ENCODE measurements at places on chromosomes 2 and 18.

DNA sequence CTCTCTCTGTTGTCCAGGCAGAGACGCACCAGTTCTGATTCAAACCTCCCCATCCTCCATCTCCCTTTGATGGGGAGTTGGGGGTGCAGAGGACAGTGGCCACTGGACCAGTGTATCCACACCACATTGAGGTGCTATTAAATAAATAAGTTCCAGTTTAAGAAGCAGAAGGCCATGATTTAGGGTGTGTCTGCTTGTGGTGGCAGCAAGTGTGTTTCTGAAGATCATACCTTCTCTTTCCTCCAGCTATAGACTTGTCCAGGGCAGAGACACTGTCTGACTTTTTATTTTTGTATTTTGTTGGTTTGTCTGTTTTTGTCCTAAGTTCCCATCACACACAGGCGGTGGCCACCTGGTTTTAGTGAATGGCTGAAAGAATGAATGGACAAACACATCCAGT, 16.5 kb upstream of the INO80C start:
- no peak for DNase-seq

DNA sequence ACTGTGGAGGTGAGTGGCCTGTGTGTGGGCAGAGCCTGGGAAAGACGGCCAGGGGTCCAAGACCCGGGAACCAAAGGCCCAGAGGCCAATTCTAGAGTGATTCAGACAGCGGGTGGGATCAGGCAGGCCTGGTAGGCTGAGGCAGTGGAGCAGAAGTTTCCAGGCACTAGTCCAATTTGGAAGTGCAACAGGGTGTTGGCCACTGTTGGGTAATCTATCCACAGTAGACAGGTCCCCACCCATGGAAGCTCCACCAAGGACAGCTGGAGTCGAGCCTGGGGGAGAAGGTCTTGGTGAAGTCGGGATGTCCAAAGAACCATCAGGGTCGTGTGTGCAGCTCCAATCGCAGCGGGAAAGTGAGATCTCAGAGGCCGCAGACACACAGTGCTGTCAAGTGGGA, 125.8 kb upstream of the COPS8 start:
- no peak for DNase-seq

- no peak for DNase-seq
Observed at GRCh38 chr2:144642131-144642530, 122.2 kb upstream of the ZEB2 start.

- no peak for DNase-seq
Observed at GRCh38 chr2:68726608-68727367, 7.8 kb upstream of the ARHGAP25 start.

- peak; percentile 82 for DNase-seq
Observed at GRCh38 chr2:176812246-176812775, 400.3 kb upstream of the HNRNPA3 start.

DNA sequence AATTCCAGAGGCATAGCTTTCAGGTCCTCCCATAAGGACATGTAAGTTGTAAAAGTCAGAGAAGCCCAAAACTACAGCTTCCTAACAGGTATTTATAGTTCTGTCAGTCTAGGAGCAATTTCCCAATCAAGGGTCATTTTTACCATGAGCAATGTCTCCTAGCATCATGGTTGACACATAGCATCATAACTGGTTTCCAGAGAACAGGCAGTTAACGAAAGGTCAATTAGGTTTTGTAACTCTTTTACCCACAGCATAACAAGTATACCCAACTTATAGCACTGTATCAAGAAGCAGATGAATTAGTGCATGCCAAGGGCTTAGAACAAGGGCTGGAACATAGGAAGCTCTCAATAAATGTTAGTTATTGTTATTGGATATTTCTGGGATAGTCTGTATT, 110.1 kb downstream of the MREG start:
- no peak for DNase-seq

GRCh38 chr2:1748741-1749488, 4.6 kb upstream of the PXDN start:
- no peak for DNase-seq

DNA sequence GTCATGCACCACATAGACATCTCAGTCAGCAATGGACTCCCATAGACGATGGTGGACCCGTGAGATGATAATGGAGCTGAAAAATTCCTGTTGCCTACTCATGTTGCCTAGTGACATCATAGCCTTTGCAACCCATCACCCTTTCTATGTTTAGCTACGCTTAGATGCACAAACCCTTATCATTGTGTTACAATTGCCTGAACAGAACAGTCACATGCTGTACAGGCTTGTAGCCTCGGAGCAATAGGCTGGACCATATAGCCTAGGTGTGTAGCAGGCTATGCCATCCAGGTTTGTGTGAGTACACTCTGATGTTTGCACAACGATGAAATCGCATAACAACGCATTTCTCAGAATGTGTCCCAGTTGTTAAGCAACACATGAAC, 221.6 kb downstream of the ALPK2 start:
- no peak for DNase-seq

GRCh38 chr2:95272781-95273180, 1.5 kb upstream of the PROM2 start:
- no peak for DNase-seq

DNA sequence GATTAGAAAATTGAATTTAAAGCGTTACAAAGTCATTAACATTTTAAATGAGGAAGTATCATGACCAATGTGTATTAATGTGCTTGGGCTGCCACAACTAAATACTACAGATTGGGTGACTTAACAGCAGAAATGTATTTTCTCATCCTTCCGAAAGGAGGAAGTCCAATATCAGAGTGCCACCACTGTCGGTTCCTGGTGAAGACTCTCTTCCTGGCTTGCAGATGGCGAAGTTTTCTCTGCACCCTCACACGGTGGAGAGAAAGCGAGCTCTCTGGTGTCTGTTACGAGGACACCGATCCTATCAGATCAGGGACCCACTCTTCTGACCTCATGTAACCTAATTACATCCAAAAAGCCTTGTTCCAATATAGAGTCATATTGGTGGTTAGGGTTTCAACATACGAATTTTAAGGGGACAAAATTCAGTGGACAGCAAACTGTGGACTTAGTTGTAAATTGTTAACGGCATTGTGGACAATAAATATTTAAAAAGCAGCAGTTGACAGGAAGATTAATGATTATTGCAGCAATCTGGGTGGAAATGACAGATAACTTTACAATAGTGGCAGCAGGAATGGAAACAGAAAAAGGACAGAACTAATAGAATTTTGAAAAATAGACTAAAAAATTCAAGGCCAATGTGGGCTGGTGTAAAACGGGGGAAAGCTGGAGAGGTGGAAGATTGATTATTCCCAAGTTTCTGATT, 35.1 kb upstream of the CYRIA start:
- no peak for DNase-seq

DNA sequence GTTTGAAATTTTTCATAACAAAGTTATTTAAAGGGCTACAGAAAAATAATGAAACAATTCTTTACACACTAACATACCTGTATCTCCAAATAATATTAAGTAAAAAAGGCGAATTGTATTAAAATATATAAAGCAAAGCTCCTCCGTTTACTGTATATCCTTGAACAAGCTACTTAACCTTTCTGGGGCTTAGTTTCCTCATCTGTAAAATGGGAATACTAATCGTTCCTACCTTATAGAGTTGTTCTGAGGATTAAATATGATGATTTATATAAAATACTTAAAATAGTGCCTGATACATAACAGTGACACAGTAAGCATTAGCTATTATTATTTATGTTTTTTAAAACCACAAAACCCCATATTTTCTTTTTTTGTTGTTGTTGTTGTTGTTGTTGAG, 13.3 kb downstream of the SLC25A12 start:
- no peak for DNase-seq

GRCh38 chr2:50791271-50791670, 240.7 kb downstream of the NRXN1 start:
- DNase-seq: no peak

DNA sequence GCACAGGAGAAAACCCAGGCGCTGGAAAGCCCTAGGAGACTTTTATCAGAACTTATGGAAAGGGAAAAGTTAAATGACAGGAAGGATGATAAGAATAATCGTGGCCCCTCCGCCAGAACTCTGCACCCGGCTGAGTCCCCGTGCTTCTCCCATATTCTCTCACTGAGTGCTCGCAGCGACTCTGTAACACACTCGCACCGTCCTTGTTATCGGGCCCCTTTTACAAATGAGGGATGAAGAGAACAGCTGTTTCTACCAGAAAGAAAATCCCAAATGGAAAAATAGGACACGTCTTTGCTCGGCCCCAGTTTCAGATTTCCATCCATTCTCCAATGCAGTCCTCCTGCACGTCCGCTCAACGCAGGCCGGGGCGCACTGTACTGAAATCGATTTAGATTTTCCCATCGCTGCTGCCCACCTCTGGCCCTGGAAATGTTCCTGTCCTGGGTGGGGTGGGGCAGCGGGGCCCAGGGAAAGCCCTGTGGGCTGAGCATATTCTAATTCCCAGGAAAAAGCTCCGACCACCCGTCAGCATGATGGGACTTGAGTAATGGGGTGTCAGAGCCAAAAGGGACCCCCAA, 66.4 kb downstream of the KCNF1 start:
- DNase-seq: no peak

- no peak for DNase-seq
Observed at GRCh38 chr2:11422901-11423435, 43.0 kb downstream of the E2F6 start.

DNA sequence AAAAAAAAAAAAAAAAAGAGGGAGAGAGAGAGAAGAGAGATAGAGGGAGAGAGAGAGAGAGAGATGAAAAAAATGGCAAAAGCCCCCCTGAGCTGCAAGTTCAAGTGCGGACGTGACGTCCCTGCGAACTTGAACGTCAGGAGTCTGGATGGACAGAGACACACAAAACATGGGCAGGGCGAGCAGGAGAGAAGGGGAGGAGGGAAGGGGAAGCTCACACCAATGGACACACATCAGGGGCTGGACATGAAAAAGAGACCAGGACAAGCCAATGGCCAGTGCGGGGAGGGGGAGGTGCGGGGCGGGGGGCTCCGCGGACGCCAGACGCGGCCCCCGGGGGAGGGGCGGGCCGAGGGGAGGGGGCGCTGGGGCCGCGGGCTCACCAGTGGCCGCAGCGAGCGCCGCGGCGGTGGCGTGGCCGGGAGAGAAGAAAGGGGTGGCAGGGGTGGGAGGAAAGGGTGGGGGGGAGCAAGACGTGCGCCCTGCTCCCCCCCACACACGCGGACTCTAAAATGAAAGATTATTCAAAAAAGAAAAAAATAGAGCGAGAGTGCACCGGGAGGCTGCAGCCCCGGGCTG, at the start of gene BCL11A:
Gene BCL11A, minus strand, starts transcription at position 160 of the 579 bp plus-strand sequence. CDS start 384 bp downstream, outside the sequence.
- peak; percentile 66 for DNase-seq

GRCh38 chr18:45775241-45775676, 50.2 kb upstream of the SIGLEC15 start:
- DNase-seq: no peak

DNA sequence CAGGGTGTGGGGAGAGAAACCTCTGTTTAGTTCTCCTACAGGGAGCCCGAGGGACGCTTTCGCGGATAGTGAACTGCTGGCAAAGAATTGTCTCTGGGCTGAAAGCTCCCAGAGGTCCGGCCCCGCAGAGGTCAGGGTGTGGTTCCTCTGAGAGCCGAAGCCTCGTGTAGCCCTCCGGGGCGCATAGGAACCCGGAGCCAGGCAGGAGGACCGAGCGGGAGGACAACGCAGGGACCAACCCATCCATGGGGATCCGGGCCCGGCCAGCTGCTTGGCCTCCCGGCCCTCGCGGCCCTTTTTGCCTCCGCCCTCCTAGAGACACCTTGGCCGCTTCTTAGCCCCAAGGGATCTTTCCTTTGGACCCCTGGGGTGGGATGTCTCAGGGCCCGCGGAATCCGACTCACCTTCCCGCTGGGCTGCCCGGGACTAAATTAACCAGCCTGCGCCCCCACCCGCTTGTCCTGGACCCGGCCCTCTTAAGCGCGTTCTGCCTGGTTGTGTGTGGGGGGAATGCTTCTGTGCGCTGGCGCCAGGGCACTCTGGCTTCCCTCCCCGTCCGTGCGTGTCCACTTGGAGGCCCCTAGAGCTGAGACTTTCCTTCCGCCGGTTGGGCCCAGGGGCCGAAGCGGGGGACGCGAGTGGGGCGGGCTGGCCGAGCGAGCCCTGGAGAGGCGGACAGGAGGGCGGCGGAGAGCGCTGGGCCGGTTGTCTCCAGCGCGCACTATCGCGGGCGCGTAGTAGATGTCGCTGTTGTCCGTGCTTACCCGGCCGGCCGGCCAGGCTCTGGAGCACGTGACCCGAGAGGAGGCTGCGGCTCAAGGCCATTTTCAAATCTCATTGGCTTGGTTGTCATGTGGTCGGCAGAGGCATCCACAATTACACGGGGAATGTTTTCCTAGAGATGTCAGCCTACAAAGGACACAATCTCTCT, at the start of gene HOXD10:
Gene HOXD10, plus strand, starts transcription at position 896 of the 931 bp plus-strand sequence. CDS start 56 bp downstream, outside the sequence.
- DNase-seq: no peak

GRCh38 chr2:72989770-72990556, 72.6 kb downstream of the EMX1 start:
- DNase-seq: no peak

GRCh38 chr2:235614900-235615712, 121.3 kb downstream of the AGAP1 start:
- no peak for DNase-seq

DNA sequence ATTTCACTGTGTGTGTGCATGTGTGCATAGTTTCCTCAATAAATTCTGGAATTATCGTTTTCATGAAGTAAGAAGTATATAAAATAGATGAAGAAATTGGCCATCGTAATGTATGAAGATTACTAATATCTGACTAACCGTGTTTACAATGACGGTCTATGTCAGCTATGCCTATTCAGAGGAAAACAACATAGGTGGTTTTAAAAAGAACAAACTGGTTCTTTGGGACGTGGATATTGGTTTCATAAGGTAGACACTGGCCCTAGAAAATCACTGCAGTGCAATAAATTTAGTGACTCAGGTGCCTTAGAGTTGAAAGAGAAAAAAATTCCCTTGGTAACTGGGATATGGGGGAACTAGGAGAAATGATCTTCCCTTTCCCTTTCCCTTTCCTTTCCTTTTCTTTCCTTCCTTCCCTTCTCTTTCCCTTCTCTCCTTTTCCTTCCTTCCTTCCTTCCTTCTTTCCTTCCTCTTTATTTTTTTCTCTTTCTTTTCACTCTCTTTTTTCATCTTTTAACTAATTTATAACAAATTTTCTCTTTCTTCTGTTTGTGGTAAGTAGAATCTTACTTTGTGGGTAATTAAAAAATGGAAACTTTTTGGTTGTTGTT, 36.4 kb downstream of the MAP2 start:
- DNase-seq: no peak

All from NCI-H2029 treated with DMSO at 0.1 percent for 48 hours (cell line).